ENCODE measurements at places on chromosomes 4 and X. TPM values are rescaled to one million over a fixed set of nuclear protein-coding genes. Genes with fewer than 3 reads are reported as not detected.

DNA sequence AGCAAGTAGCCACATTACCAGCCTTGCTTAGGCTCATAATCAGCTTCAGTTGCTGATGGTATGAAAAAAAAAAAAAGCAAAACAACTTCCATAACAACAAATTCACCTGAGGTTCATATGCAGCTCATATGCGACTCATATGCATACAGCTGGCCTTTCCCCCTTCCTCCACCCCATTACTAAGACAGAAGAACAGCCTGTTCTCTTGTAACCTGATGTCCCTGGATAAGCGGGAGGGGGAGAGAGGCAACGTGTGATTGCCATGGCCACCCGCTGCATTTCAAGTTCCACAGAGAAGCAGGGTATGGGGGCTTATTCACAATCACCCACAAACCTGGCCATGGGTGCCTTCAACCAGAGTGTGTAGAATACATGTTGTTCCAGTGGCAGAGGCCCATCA is 95.1 kb upstream of the DGKK start:
- no peak for ATAC-seq

- peak; percentile 29 for ATAC-seq
Observed at GRCh38 chrX:73127700-73128241, 48.5 kb upstream of the PABPC1L2A start.

DNA sequence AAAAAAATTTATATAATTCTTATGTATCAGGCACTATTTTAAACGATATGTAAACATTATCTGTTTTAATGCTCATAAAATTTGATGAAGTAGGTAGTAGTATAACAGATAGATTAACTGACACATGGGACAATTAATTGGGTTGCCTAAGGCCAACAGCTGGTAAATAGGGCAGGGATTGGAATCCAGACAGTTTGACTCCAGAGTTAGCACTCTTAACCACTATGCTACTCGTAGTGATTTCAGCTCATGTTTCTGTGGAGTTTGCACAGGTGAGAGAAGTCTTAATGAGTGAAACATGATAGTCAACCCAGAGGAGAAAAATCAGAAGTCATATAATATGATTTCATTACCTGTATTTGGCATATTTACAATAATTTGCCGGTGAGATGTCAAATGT is 126.0 kb upstream of the WDFY3 start:
- no peak for ATAC-seq

DNA sequence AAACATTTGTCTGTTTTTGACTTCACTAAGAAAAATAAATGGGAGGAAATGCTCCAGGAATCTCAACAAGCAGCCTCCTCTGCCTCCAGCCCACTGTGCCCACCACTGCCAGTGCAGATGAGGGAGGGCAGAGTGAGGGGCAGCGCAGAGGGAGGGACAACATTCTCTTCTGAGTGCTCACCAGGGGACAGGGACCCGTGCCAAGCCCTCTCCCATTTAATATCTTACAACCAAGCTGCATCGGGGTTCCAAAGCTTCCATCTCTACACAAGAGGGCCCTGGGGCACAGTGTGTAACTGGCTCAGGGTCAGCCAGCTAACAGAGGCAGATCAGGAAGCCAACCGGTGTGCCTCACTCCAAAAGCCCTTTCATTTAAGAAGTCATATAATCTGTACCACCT is 120.4 kb downstream of the NSUN7 start:
- ATAC-seq: no peak

GRCh38 chr4:131001371-131001770 is 1905.4 kb downstream of the C4orf33 start:
- no peak for ATAC-seq

The PAGE1 gene
- not detected for total RNA-seq

GRCh38 chr4:87353592-87353991 is 30.9 kb upstream of the HSD17B13 start:
- ATAC-seq: peak; percentile 45

DNA sequence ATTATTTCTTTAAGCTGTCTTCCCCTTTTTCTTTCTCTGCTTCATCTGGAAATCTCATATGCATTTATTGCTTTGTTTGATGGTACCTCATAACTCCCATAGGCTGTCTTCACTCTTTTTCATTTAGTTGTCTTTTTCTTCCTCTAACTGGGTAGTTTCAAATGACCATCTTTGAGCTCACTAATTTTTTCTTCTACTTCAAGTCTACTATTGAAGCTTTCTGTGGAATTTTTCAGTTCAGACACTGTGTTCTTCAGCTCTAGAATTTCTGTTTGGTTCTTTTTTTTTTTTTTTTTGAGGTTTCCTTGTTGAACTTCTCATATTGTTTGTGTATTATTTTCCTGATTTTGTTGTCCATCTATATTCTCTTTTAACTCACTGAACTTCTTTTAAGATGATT is 23.0 kb downstream of the CASK start:
- ATAC-seq: no peak

DNA sequence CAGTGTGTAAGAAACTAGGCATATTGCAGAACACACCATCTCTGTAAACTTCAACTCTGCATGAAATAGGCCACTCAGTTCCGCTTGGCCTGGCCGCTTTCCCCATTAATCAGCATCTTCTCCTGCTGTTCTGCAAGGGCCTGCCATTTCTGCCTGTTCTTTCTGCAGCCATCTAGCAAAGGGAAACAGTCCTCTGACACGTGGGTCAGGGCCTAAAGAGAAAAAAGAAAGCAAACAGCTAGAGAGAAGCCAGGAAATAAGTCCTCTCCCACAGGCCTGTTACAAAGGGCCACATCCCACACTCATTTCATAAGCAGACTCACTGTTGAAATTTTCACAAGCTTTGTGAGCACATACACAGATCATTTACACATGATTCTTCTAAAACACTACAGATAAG is 130.1 kb downstream of the PDE5A start:
- ATAC-seq: no peak

DNA sequence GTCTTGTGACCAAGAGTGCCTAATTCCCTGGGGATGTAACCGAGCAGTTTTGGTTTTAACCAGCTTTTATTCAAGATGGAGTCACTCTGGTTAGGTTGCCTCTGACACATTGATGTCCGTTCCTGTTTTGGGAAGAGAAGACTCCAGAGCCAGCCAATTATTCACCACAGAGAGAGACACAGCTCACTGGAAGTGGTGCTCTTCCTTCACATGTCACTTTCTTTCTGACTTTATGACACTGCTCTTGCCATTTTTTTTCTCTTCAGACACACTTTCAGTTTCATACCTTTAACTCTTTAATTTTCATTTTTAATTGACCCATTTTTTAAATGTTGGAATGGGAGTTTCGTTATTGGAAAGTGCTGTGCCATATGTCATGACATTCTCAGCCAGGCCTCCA is 418.4 kb upstream of the FSTL5 start:
- no peak for ATAC-seq

DNA sequence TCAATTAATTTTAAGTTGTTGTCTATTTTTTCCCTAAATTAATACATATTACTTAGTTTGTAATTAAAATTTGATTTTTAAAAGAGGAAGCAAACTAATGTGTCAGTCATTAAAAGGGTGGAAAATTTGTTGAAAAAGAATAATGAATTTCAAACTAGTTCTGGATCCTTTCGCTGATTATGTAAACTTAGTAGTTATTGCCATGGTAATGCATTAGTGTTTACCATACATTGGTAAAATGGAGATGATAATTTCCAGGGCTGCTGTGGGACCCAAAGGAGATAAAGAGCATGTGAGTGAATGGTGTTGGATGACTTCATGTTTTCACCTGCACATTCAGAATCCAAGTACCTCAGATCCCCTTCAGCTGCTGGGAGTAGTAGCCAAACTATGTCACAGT is 6.5 kb downstream of the BEX3 start:
- ATAC-seq: no peak

DNA sequence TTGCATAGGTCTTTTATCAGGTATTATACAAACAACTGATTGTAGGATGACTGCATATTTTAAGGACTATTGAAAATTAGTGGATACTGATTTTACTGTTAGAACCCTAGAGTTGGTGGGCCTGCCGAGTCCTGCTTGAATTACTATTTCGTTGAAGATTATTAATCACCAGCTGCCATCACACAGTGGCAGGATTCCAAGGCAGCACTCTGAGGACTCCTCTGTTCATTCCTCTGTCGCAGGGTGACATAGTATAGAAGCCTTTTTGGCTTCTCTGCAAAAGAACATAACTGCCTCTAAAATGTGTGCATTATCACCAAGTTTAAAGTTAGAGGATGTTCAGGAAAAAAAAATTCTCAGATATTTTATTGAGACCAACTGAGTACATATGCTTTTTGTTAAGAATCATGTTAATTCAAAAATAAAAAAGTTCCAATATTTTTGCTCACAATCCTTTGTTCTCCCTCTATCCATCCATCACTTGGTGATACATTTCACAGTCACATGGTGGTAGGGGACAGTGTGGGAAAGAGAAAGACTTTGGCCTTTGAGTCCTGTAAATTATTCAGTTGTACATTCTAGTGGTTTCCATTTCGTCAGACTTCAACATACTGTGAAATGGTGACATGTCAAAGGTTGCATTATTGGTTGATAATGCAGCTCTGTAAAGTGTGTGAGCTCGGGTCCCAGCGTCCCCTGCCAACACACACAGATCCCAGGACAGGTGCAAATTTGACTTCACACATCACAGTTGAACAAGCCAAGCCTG is 332.5 kb downstream of the GRID2 start:
- no peak for ATAC-seq

DNA sequence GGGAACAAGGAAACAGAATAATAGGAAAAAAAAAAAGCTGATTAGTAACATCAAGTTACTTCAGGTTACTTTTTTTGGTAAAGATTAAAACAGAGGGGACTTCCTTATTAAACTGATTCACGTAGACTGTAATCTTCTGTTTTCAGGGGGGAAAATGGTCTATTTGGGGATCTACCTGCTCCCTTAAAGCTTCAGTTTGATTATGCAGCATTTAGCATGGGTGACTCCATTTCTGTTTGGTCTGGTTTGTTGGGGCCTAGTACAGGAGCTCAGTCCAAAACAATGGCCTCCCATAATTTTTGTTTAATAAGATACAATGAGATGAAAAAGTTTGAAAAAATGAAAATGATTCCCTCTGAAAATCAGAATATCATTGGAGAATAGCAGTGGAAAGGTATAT is 34.6 kb downstream of the TEC start:
- no peak for ATAC-seq

The PABPC4L gene
- total RNA-seq: not detected

DNA sequence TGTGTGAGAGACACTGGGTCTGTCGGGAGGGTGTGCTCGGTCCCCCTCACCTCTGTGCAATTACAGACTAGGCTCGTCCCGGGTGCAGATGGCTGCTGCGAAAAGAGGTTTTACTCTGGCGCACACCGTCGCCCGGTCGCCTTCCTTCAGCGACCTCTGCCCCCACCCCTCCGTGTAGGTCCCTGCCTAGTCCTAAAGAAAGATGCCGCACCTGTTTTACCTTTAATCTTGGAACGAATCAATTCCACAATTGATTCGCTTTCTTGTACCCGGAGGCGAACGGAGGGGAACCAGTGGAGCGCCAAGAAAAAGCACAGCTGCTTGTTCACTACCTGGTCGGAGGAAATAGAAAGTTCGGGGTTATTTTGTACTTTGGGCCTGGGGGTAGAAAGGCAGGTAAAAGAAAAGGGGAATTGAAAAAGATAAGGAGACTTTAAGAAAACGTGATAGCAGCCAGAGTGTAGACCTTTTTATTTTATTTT is 1.2 kb downstream of the NPNT start:
- ATAC-seq: no peak

DNA sequence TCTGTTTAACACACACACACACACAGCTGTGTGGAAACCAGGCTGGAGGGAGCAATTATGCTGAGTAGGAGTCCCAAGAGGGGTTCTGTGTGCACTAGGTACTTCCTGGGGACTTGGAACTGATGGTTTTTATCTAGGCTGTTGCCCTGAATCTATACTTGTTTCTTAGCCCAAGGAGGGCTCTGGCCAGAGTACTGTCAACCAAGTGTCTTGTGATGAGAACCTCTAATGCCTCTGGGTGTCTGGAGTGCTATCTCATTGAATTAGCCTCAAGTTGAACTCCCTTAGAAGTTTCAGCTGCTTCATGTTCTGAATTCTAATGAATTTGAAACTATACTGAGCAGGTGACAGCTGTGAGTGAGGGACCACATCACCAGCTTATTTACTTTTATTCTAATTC is 16.6 kb downstream of the ARHGAP24 start:
- no peak for ATAC-seq

The CXCL6 gene
- total RNA-seq: not detected
